Memory B cell (primary cell): ENCODE measurements at places on chromosomes 5 and 9.
A peak's percentile ranks its signal among the peaks of the same experiment; 100 is the strongest.

DNA sequence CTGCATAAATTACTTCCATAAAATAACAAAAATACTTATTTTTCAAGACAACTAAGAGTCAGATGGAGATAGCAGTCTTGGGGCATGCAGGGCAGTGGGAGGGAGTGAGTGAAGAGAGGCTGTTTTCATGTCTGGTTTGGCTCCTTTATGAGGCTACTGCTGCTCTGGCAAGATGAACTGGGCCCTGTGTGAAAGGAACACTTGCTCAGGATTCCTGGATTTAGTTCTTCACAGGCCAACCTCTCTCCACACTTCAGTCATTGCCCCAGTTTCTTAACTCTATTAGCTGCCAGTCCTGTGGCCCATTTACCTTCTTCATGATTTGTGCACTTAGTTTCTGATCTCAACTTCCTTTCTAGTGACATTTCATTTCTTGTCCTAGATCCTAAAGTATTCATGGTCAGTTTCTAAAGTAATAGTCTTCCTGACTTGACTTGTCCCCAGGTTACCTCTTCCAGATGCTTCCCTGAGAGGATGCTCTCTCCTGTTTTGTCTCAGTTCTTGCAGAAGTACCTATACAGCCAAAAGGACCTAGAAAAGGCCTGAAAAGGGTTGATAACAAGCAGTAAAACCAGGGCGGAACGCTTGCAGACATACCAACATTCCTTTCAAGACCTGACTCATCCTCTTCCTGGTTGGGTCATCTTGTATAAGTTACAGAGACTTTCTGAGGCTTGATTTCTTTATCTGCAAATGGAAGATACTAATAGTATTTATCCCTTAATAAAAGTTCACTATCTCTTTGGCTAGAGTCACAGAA is 77.0 kb upstream of the ZFAND5 start:
- peaks cover 19% of the 10 kb centered on the region for H3K4me1 ChIP-seq
- H3K27me3 ChIP-seq = no peaks in the 10 kb centered on the region
- no peaks in the 10 kb centered on the region for H3K36me3 ChIP-seq
- H3K27ac ChIP-seq = no peak overlapping the region
- DNase-seq = no peak

DNA sequence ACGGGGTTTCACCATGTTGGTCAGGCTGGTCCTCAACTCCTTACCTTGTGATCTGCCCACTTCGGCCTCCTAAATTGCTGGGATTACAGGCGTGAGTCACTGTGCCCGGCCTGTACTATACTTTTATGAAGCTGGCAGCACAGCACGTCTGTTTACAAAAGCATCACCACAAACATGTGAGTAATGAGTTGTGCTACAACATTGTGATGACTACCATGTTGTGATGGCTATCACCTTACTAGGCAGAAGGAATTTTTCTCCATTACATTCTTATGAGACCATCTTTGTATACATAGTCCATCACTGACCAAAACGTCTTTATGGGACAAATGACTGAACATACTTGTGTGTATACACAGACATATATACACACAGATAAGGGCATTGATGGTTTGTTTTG is 1019.0 kb downstream of the CDH18 start:
- H3K36me3 ChIP-seq = no peaks in the 10 kb centered on the region
- H3K27me3 ChIP-seq = peaks cover 1% of the 10 kb centered on the region
- no peak overlapping the region for H3K27ac ChIP-seq
- DNase-seq = no peak
- no peak overlapping the region for H3K4me3 ChIP-seq

GRCh38 chr9:134689321-134690181 is 47.9 kb downstream of the COL5A1 start:
- no peak for DNase-seq
- no peaks in the 10 kb centered on the region for H3K4me1 ChIP-seq
- H3K4me3 ChIP-seq = no peak overlapping the region
- no peak overlapping the region for H3K27ac ChIP-seq
- H3K36me3 ChIP-seq = no peaks in the 10 kb centered on the region

DNA sequence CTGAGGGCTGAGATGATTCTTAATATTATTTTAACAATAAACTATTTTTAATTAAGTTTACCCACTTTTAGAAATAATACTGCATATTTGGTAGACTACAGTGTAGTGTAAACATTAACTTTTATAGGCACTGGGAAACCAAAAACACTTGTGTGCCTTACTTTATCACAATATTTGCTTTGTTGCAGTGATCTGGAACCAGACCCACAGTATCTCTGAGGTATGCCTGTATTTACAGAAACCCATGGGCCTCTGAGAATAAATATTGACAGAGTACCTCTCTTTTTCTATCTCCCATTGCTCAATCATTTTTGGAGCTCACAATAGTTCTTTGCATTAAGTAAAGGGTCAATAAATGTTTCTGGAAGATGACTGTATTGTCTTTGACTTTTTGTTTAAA is 73.3 kb downstream of the SLCO4C1 start:
- no peak for DNase-seq
- no peak overlapping the region for H3K27ac ChIP-seq
- H3K27me3 ChIP-seq = peaks cover 2% of the 10 kb centered on the region
- H3K4me1 ChIP-seq = no peaks in the 10 kb centered on the region
- H3K36me3 ChIP-seq = no peaks in the 10 kb centered on the region
- no peak overlapping the region for H3K4me3 ChIP-seq

DNA sequence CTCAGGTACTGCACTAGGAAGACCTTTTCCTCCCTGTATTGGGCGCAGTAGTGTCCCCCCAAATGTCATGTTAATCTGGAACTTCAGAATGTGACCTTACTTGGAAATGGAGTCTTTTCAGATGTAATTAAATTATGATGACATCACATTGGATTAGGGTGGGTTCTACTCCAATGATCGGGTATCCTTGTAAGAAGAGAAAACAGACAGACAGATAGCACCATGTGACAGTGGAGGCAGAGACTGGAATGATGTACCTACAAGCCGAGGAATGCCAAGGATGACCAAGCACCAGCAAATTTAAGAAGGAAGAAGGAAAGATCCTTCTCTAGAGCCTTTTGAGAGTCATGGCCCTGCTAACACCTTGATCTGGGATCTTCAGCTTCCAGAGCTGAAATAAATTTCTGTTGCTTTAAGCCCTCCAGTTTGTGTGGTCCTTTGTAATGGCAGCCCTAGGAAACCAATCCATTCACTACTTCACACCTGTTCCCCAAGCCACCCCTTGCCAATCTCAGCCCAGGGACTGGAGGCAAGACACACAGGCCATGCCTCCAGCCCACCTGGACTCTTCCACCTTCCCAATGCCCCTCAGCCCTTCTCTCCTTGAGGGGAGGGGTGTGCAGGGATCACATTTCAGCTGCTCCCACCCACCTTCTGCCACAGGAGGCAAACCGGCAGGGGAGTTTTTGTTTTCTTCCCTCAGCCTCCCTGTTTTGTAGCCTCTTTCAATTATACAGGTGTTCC is 1.6 kb downstream of the CCNJL start:
- no peak overlapping the region for H3K27ac ChIP-seq
- H3K4me1 ChIP-seq = peaks cover 6% of the 10 kb centered on the region
- no peak for DNase-seq
- peaks cover 32% of the 10 kb centered on the region for H3K27me3 ChIP-seq
- H3K4me3 ChIP-seq = no peak overlapping the region

DNA sequence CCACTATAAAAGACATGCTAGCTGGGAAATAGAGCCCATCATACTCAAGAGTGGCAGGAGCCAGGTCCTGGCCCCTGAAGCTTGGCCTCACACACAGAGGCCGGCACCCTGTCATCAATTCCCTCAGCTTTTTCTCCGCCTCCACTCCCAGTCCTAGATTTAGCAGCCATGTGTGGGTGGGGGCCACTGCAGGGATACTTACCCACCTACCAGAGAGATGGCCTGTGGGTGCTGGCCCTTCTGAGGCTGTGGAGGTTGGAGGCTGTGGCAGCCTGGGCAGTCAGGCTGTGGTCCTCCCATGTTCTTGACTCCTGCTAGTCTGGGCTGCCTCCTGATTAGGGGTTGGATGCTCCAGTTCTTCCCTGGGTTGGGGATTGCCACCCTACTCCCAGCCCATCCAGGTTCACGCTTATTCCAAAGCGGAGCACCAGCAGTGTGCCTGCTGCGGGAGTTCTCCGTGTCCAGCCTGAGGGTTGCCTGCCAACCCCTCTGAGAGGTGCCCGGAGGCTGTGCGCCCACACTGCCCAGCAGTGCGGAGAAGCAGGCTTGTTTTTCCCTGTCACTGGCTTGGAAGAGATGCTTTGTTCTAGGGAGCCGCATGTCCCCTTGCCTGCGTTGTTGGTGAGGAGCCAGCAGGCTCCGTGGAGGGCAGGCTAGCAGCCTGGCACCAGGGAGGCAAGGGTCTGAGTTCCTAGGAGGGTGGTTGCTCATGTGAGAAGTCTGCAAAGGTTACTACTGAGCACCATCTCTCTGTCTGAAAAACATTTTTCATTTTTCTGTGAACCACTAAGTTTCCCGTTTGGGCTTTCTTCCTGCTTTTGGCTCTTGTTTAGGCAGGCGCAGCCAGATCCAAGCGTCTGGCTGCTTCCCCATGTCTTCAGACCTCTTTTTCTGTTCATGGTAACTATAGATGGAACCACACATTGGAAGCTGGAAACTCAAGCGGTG is 7.5 kb downstream of the SLC22A5 start:
- no peak overlapping the region for H3K27ac ChIP-seq
- DNase-seq = no peak
- no peaks in the 10 kb centered on the region for H3K27me3 ChIP-seq
- H3K4me1 ChIP-seq = no peaks in the 10 kb centered on the region

DNA sequence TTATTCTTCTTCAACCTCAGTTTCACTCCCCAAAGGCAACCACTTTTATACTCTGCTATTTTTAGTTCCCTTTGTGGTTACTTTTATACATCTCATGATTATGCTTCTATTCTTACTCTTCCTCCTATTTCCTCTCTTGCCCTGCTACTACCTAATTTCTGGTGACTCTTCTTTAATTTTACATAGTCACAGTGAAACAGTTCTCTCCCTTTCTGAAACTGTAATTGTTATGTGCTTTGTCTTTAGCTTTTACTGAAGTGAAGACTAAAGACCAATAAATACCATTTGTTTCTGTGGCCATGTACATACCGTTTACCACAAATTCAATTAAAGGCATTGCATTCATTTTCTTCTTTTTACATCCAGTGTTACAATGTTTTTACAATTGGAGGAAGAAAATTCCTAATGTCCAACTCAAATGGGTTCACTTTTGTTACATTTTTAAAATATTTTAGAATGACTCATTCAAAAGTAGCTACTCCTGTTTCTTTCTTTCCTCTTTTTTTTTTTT is 410.6 kb downstream of the PSAT1 start:
- no peak for DNase-seq
- H3K27me3 ChIP-seq = no peaks in the 10 kb centered on the region
- no peak overlapping the region for H3K27ac ChIP-seq

- H3K4me1 ChIP-seq = no peaks in the 10 kb centered on the region
- H3K27ac ChIP-seq = no peak overlapping the region
- DNase-seq = no peak
- H3K36me3 ChIP-seq = peaks cover 10% of the 10 kb centered on the region
- H3K27me3 ChIP-seq = no peaks in the 10 kb centered on the region
- no peak overlapping the region for H3K4me3 ChIP-seq
These were observed 47.9 kb upstream of the FKTN start for GRCh38 chr9:105510024-105510423.

DNA sequence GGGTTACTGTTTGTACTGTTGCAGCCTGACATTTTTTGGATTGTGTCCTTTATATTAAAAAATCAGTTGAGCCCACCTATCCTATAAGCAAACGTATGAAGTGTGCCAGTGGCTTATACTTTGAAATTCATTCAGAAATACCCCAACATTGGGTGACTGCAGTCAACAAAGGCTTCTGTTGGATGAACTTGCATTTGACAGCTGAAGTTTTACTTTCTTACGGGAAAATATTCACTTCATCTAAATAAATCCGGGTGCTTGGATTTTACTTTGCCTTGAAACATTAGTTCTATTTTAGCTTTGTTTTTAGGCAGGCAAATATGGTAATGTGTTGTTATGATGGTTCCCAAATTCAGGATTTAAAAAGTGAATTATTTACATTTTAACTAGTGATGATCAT is 21.7 kb downstream of the EXOSC2 start:
- H3K4me3 ChIP-seq = peak overlapping the region; percentile 97
- no peak overlapping the region for H3K27ac ChIP-seq
- H3K36me3 ChIP-seq = peaks cover 2% of the 10 kb centered on the region
- DNase-seq = no peak
